Activated CD4-positive, alpha-beta T cell treated with anti-CD3 and anti-CD28 coated beads for 48 hours (primary cell): ENCODE measurements at places on chromosomes 6 and 20.

- DNase-seq, result no peak
Measured at GRCh38 chr6:5981126-5982026, 25.3 kb downstream of the NRN1 start.

- DNase-seq, result no peak
Measured at GRCh38 chr6:10583509-10583901, 62.4 kb downstream of the GCNT2 start.

- DNase-seq, result no peak
Measured at GRCh38 chr6:37838219-37838921, 18.8 kb downstream of the ZFAND3 start.

DNA sequence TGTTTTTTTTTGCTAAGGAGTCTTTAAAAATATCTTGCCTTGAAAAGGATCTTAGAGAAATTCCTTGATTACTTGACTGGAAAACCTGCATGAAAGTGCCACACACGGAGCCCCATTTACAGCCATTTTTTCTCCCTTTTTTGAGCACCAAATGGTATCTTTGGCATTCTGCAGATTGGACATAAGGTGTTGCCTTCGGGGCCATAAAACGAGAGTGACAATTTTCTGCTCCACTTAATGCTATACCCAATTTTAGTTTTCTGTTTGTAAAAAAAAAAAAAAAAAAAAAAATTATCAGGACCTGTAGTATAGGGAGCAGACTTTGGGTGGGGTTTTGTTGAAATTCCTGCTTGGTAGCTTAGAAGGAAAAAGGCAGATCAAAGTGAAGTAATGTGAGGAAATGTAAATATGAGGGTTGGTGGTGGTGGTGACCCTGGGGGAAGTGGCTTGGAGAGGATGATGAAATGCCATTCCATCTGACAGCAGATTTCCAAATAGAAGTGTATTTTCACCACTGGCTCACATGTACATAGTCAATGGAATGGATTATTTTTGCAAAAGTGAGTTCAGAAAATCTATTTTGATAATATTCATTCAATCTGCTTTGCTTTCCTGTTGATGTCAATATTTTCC lies 212.1 kb upstream of the SOX4 start:
- no peak for DNase-seq

DNA sequence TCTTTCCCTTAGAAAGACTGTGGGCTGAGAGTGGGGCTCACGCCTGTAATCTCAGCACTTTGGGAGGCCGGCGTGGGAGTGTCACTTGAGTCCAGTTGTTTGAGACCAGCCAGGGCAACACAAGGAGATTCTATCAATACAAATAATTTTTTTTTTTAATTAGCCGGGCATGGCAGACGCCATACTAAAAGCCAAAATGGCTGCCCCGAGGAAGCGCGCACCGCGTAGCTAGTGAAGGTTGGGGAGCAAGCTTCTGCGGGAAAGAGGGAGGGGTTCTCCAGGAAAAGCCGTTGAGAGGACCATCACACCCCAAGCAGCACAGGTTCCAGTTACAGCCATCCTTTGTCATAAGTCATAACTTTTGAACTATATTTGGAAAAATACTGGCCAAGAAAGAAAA lies 21.3 kb upstream of the PNRC1 start:
- no peak for DNase-seq

- no peak for DNase-seq
Measured at GRCh38 chr6:112697265-112697664, 350.1 kb downstream of the RFPL4B start.

GRCh38 chr20:10449270-10449669 lies 14.2 kb downstream of the SLX4IP start:
- DNase-seq, result no peak

GRCh38 chr6:36054956-36055355 lies 27.3 kb downstream of the MAPK14 start:
- DNase-seq, result no peak

DNA sequence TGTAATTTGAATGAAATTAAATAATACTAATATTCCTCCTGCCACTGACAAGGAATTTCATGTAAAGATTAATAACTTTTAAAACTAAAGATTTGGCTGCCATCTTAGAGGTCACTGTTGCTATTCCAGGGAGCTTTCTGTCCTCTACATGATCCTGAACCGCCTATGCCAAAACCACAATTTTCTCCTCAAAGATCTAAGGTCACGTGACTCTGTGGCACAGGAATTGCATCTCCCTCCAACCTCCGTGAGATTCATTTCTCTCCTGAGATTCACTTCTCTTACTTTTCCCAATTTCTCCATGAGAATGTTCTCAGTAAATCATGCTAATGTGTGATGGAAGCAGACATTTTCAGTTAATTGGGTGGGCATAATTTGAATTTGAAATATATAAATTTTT lies 379.6 kb upstream of the TSHZ2 start:
- no peak for DNase-seq

- no peak for DNase-seq
Measured at GRCh38 chr20:44632103-44632752, 19.3 kb downstream of the ADA start.

DNA sequence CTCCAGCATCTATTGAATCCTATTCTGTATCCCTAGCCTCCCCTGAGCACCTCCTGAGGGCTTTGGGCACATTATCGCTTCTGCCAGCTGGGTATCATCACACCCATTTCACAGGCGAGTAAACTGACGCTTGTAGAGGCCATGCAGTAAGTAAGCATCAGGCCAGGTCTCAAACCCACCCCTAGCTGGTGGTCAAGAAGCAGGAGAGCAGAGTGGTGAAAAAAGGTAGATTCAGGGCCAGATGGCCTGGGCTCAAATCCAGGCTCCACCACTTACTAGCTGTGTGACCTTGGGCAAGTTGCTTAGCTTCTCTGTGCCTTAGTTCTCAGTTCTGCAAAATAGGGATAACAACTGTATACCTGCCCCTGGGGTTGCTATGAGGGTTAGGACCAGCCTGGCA lies 19.9 kb downstream of the GRM4 start:
- DNase-seq, result no peak

GRCh38 chr6:62338477-62338876 lies 52.5 kb upstream of the KHDRBS2 start:
- DNase-seq, result no peak

DNA sequence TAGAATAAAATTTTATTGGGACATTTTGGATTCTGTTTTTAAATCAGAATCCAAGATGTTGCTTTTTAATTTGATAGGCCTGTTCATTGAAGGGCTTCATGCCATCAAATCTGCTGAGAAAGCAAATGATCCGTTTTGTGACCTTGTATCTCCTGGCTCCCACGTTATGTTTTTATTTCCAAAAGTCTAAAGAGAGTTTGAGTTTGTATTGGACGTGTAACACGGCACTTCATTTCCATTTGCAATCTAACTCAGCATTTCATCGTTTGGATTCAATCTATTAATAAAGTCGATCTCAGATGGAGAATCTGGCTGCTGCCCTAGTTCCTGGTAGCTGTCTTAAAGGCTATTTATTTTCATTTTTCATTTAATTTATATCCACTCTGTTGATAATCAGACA lies 17.0 kb downstream of the KIF25 start:
- DNase-seq, result no peak

- DNase-seq, result no peak
Measured at GRCh38 chr20:41330343-41330720, 10.3 kb upstream of the LPIN3 start.

DNA sequence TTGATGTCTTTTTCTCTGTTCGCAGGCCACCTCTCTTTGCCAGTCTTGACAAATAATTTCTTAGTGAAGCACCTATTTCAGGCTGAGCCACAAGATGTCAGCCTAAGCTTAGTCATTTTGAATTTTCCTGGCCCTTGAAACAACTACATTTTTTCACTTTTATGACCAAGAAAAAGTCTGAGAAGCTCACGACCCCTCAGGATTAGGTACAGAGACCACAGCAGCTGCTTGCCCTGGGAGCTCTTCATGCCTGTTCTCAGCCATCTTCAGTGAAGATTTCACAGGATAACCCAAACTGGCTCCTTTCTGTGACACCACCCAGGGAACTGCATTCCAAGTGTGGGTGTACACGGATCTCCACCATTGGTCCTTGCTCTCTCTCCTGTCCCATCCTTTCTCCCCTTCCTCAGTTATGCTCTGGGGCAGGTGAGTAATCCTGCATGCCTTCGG lies 38.4 kb upstream of the SPTLC3 start:
- DNase-seq, result peak; percentile 13

GRCh38 chr6:47663462-47664216 lies 34.7 kb upstream of the ADGRF4 start:
- DNase-seq, result no peak
